NCI-H1436 (cell line): ENCODE measurements at places on chromosomes 16 and 17.

DNA sequence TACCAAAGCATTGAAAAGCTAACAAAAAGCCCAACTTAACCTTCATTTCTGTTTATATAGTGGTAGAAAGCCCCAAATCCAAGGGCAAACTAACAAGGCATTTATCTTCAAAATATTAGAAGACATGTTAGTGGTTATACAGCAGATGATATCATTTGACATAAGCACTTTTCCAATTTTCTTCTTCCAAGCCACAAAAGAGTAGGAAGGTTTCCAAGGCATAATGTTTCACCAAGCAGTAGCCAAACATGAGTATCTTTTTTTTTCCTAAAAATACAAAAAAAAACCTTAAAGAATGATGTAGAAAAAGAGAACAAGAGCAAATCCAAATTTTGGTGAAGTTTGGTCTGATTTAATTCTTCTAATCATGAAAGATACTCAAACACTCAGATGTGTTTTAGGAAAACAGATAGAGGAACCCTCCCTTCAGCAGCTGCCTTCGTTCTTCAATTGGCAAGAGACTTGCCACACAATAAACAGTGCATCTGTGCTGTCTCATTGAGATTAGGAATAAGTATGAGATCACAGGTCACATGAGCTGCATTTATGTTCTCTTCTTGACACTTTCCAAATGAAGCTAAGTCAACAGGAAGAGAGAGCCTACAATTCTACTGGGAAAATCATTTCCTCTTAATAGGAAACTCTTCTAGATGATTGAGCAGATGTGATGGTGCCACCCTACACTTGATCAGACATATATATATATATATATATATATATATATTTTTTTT lies 106.7 kb downstream of the TTC19 start:
- DNase-seq = no peak

GRCh38 chr17:4652997-4653396 lies 11.5 kb upstream of the ALOX15 start:
- no peak for DNase-seq

DNA sequence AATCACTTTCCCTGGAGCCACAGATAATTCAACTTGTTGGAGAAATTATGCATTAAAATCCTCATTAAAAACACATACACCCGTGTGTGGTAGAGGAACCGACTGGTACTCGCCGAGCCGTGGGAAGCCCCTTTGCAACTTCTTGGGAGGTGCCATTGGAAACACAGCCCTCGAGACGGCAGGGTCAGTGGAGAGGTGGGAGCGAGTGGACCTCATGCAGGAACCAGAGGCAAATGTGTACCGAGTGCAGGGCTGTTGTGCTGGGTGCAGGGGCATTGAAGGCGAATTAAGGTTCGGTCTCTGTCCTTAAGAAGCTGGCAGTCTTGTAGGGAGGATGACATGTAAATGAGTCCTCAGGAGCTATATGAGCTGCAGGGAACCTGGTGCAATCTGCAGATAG lies 318.3 kb downstream of the CPPED1 start:
- no peak for DNase-seq

GRCh38 chr16:73565925-73566324 lies 518.0 kb upstream of the ZFHX3 start:
- DNase-seq = no peak

DNA sequence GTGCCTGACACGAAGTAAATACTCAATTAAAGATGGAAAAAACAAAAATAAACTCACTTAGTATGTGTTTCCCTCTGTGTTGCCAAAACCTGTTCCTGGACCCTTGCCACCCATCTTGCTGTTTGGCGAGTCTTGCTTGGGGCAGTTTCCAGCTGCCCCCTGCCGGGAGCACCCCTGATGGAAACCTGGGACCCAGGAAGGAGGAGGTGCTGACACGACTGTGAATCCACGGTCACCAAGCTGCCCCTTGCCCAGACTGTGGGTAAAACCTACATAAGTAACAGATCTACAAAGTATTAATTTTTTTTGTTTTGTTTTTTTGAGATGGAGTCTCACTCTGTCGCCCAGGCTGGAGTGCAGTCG lies 50.1 kb upstream of the SIAH1 start:
- no peak for DNase-seq

- DNase-seq = no peak
Observed at GRCh38 chr17:50184064-50184463, 17.4 kb downstream of the COL1A1 start.

DNA sequence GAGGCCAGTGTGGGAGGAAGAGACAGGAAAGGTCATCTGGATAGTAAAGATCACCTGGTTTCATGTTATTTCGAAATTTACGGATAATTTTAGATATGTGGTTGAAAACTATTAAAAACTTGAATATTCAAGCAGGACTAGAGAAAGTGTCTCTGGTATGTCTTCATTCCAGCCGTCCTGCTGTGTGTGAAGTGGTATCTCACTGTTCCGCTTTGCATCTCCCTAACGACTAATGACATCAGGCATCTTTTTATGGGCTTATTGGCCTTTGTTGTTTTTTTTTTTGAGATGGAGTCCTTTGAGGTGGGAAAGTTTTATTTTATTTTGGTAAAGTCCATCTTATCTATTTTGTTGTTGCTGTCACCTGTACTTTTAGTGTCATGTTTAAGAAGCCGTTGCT lies 214.4 kb upstream of the CHMP6 start:
- no peak for DNase-seq
